NCI-H1930 (cell line): ENCODE measurements at places on chromosomes 2 and 18.

DNA sequence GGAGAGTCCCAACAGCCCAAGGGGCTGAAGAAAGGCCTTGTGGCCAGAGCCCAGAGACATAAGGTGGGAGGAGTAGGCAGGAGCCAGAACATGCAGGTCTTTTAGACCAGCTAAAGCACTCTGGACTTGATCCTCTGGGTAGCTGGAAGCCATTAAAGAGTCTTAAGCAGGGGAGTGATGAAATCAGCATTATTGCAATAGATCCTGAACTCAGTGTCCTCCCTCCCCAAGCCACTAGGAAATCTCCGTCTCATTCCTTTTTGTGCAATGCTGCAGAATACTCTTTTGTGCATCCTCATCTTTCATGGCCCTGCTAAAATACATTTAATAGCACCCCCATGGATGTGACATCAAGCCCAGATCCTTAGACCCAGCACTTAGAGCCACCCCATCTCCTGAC, 58.6 kb upstream of the ZCCHC2 start:
- DNase-seq, result no peak

GRCh38 chr18:13568443-13569392, 157.6 kb downstream of the FAM210A start:
- no peak for DNase-seq

- DNase-seq, result no peak
Observed at GRCh38 chr18:35864916-35865315, 107.6 kb upstream of the RMP24 start.

DNA sequence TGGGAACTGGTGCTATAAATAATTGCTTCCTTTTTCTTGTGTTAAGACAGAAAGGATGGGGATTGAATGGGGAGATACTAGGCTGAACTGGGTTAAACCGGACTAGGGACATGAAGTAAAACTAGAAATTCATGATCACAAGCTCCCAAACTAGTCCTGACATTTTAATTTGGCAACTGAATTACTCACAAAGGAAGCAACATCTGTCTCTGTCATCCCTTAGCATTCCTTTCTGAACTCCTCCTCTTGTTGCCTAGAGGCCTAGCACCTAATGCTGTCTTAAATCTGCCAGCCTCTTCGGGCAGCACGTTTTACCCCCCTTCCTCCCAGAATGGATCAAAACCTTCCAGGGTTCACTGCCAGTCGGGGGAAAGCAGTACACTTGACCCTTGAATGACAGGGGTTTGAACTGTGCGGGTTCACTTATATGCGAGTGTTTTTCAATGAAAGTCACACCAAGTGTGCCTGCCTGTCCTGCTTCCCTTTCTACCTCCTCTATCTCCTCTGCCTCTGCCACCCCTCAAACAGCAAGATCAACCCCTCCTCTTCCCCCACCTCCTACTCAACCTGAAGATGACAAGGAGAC, 8.2 kb downstream of the KCTD1 start:
- DNase-seq, result no peak

GRCh38 chr2:145811276-145812164, 1291.6 kb upstream of the ZEB2 start:
- no peak for DNase-seq

GRCh38 chr2:221254299-221254698, 317.8 kb downstream of the EPHA4 start:
- no peak for DNase-seq

- no peak for DNase-seq
Observed at GRCh38 chr2:41856946-41857345, 190.9 kb upstream of the PKDCC start.

DNA sequence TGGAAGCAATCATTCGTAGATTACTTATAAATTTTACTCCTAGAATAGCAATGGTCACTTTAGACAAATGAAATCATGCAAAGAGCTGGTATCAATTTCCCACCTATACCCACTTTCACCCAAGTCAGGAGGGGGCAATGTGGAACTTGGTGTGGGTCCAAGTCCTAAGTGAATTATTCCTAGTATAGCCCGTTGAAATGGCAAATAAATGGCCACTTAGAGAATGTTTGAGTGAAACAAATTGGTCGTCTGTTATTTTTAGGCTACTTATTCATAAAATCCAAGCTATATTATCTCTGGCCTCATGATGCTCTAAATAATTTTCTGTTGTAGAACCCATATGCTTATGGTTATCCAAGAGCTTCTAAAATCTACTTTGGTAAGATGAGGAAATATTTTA, 98.1 kb downstream of the MYO3B start:
- DNase-seq, result no peak

- DNase-seq, result no peak
Observed at GRCh38 chr2:218736531-218736930, 25.9 kb downstream of the TTLL4 start.

DNA sequence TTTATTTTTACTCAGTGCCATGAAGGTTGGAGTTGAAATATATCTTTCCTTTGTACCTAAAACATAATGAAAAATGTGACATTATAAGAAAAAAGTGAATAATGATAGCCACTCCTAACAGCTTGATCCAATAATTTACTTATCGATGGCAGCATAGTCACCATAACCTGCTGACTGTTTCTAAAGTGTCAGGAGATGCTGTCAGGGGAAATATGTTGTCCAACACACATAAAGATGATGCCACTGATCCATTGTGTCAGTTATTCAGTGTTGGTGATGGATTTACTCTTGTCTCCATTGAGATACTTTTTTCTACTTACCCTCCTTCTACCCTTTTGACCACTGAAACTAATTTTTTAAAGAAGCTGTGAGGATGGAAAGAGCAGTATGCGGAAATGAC, 1006.9 kb upstream of the TMEFF2 start:
- DNase-seq, result no peak

GRCh38 chr2:227774011-227774624, 28.4 kb downstream of the SCYGR8 start:
- no peak for DNase-seq

GRCh38 chr2:216205486-216205885, 96.3 kb downstream of the XRCC5 start:
- no peak for DNase-seq

- no peak for DNase-seq
Observed at GRCh38 chr2:18154259-18154658, 275.8 kb downstream of the KCNS3 start.

- peak; percentile 72 for DNase-seq
Observed at GRCh38 chr2:6917071-6917760, at the start of gene RNF144A. RNF144A (plus strand) TSS chr2:6917412; CDS start chr2:6996927, 79,515 bp downstream.

- no peak for DNase-seq
Observed at GRCh38 chr2:185583058-185583816, 155.4 kb upstream of the FSIP2 start.

GRCh38 chr2:96089356-96090195, 26.8 kb downstream of the ADRA2B start:
- no peak for DNase-seq

DNA sequence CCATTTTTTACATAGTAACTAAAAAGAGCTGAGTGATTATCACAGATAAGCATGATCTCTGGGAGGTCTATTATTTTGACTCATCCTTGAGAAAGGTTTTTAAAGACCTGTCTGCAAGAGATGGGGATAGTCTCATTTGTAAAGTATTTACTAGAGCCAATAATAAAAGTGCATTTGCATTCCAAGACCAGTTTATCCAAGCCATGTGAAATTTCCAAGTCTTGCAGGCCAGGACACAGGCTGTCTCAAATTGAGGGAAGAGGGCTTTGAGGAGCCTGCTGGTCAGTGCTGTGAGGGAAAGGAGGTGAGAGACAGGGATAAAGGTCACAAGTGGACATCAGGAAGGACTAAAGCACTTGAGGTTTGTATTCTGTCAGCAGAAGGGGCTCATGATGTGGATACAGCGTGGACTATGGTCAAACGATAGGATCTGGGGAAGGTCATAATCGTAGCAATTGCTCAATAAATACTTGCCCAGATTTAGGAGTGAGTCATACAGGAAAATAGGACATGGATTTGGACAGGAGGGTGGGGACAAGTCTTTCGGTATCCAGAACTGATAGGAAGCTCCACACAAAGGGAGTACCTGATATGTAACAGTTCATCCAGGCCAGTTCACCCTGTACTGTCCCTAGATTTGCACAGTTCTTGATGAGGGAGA, 6.6 kb upstream of the CDH2 start:
- no peak for DNase-seq

DNA sequence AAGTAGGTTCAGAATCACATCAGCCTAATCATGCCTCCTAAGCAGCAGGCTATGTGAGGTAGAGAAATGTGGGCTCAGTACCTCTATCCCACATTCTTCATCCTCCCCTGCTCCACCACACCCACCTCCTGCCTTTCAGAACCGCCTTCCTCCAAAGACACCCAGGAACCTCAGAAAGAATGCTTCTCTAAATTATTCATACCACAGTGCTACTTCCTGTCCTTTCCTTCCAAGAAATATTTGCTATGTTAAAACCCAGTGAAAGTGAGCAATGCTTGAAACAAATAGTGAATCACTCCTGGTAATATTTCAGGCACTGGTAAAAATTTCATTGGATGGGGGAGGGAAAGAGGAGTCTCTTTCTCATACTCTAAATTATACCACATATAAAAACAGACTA, 24.0 kb upstream of the CREB1 start:
- DNase-seq, result no peak

- no peak for DNase-seq
Observed at GRCh38 chr2:202950592-202950991, 38.5 kb downstream of the CARF start.

DNA sequence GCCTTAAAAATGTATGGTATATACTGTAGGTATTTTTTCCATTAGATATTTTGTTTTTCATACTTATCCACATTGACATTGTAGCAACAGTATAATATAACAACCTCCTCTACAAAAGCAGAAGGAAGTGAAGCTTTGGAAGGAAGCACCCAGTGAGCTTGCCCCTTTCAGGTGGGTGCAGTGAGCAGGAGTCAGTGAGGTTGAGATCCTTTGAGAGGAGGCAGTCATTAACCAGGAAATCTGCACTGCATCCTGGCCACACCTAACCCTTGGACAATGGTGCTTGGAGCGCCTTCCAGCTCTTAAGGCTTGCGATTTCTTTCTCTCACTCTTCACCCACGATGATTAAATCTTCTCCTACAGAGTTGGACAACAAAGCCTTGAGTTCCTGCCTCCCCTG, 13.9 kb downstream of the IL37 start:
- no peak for DNase-seq

GRCh38 chr2:240898108-240898730, 2.3 kb upstream of the MAB21L4 start:
- DNase-seq, result no peak

- DNase-seq, result no peak
Observed at GRCh38 chr2:205683502-205684367, 1.4 kb downstream of the NRP2 start.

DNA sequence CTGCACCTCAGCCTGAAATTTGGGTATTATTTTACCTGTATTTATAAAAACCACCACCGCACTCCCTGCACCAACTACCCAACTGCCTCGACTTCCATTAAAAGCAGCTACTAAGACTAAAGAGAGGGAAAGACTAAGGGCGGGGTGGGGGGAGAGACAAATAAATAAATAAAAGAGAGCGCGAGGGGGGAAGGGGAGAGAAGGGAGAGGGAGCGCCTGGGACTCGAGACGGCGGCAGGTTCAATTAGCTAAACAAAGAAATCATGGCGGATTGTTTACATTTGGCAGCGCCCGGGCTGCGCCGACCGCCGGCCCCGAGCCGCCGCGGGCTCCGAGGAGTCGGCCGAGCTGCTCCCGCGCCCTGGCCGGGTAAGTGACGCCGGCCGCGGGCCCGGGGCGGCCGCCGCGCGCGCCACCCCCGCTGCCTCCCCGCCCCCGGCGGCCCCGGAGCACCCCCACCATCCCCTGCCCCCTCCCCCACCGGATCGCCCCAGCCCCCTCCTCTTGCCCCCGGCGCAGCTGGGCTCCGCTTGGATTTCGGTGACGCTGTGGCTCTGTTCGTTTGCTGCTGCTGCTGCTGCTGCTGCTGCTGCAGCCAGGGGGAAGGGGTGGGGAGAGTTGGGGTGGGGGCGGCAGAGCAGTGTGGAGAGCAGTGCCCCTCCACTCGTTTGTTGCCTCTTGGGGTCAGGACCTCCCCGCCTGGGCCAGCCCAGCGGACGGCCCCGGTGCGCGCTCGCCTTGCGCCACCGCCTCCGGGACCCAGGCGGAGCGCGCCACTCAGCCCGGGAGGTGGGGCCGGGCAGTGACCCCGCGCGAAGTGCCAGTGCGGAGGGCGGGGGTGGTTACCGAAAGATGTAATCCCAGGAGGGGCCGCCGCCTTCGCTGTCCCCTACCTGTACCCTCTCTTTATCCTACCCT, 187.2 kb upstream of the FANCL start:
- no peak for DNase-seq

DNA sequence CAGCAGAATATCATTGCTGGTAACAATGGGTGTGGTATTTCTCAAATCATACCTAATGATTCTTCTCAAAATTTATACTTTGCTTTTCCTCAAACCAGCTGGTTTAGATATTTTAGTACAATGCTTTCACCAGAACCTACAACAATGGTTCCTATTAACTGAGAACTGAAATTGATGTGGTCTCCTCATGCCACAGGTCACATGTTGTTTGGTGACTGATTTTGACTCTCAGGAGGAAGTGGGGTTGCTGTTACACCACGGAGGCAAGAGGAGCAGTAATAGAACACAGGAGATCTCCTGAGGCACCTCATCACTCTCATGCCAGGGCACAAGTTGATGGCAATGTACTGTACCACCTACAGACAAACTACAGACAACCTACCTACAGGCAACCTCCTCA, 3.0 kb upstream of the CEP68 start:
- no peak for DNase-seq

- no peak for DNase-seq
Observed at GRCh38 chr2:60608679-60609078, 55.2 kb upstream of the BCL11A start.

DNA sequence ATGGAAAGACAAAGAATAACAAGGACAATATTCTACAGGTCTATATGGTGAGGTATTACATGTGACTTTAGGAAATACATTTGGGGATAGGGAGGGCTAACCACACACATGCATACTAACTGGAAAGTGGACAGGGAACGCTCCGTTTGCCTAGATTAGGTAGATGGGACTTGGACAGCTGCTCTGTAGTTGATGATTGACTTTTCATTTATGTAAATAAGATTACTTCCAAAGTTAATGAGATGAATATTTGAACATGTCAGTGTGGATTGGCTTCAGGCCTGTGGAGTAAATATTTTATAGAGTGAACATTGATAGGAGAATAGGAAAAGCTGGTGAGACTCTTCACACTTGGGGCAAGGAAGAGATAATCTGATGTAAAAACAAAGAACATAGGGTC, 142.0 kb downstream of the NCK2 start:
- no peak for DNase-seq
